ENCODE measurements at places on chromosomes 4 and X. TPM values are rescaled to one million over a fixed set of nuclear protein-coding genes. Genes with fewer than 3 reads are reported as not detected.

Gene CYLC1
- total RNA-seq, result not detected

Gene LRIT3
- not detected for total RNA-seq

Gene ARHGAP36
- not detected for total RNA-seq

Gene BRS3
- total RNA-seq, result not detected

Gene NAP1L2
- total RNA-seq, result 0.88 TPM

Measured in A549 treated with GW870086 at 1 μM for 4 hours (cell line).